ENCODE measurements at places on chromosomes 3 and 15.

DNA sequence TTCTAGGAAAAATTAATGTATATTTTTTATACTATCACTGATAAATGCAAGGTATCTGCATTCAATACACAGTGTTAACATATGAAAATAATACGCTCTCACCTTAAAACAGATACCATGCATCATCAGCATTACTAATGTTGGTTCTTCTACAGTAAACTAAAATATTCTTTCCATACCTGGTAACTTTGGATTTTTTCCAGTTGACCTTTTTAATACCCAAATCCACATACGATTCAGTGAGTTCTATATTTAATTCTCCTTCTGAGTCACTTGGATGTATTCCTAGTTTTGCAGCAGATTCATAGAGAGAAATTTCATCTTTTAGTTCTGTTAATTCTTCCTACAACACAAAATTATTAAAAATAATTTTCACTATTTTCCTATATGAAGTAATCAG lies 29.9 kb downstream of the CEP152 start:
- DNase-seq = no peak

DNA sequence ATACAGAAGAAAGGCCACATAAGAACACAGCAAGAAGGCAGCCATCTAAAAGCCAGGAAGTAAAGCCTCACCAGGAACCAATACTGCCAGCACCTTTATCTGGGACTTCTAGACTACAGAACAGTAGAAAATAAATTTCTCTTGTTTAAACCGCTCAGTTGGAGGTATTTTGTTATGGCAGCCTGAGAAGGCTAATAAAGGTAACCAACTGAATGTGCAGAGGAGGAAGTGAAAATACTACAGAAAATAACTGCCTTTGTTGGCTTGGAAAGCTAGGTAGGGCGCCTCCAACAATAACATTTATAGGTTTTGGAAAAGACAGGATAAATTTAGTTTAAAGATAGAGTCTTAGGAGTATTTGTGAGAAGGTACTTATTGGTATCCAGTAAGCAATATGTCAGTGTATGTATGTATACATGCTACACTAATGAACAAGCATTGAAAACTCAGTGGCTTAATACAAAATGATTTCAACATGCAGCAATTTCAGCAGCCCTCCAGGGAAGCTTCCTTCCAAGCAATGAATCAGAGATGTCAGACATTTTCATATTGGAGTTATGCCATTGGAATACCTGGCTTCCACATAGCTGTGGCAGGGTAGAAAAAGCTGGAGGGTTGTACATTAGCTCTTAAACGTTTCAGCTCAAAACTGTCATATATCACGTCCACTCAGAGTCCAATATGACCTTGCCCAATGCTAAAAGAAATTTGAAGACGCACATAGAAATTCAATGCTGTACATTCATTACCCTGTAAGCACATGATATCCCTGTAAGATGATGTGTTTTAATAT lies 48.9 kb downstream of the ZBBX start:
- no peak for DNase-seq

GRCh38 chr3:17044855-17045254 lies 160.1 kb downstream of the PLCL2 start:
- DNase-seq = no peak

- peak; percentile 69 for DNase-seq
These were observed 1.6 kb upstream of the SIN3A start for GRCh38 chr15:75452865-75453702.

DNA sequence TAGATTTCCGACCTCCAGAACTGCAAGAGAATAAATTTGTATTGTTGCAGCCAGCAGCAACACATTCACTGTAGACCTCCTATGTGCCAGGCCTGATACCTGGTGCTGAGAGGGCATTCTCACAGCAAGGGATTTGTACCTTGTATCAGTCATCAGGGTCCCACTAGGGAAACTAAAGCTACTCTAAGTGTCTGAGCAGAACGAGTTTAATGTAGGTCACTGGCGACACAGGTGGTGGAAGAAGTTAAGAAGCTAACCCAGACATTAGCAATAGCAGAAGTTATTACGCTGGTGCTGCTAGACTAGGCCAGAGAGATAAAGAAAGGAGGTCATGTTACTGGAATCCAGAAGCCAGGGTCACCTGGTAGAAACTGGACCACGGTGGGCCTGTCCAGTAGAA lies 60.5 kb upstream of the BCL6 start:
- DNase-seq = no peak

- no peak for DNase-seq
These were observed 14.9 kb upstream of the NIPA2 start for GRCh38 chr15:22823495-22824128.
